Stimulated activated CD4-positive, alpha-beta T cell treated with anti-CD3 and anti-CD28 coated beads, Interleukin-1b, Interleukin-23, amount 100 ng/mL, for 48 hours (primary cell): ENCODE measurements at places on chromosomes 7 and 10.

- DNase-seq = no peak
These were observed 4.0 kb upstream of the PKD1L1 start for GRCh38 chr7:47952224-47952623.

GRCh38 chr10:21494191-21495001, 31.1 kb downstream of the SKIDA1 start:
- DNase-seq = no peak

DNA sequence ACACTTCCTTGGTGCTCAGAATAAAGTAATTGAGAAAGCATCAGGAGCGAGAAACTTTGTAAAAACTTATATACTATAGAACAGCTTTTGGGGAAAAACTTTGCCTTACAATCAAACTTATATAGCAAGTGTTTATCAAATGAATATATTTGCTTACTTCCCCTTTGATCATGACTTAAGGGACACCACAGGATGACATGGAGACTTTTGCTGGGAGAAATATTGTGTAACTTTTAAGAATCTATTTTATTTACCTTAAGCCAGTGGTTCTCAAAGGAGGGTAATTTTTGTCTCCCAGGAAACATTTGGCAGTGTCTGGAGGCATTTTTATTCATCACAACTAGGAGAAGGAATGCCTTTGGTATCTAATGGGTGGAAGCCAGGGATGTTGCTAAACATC, 173.8 kb upstream of the HABP2 start:
- no peak for DNase-seq

GRCh38 chr7:25894002-25894901, 257.7 kb upstream of the NFE2L3 start:
- DNase-seq = peak; percentile 42

GRCh38 chr10:61971003-61971325, 69.5 kb downstream of the ARID5B start:
- DNase-seq = no peak

- DNase-seq = no peak
These were observed 373.3 kb upstream of the PRKCQ start for GRCh38 chr10:6953271-6953801.

GRCh38 chr10:34655286-34656170, 159.6 kb downstream of the PARD3 start:
- no peak for DNase-seq

DNA sequence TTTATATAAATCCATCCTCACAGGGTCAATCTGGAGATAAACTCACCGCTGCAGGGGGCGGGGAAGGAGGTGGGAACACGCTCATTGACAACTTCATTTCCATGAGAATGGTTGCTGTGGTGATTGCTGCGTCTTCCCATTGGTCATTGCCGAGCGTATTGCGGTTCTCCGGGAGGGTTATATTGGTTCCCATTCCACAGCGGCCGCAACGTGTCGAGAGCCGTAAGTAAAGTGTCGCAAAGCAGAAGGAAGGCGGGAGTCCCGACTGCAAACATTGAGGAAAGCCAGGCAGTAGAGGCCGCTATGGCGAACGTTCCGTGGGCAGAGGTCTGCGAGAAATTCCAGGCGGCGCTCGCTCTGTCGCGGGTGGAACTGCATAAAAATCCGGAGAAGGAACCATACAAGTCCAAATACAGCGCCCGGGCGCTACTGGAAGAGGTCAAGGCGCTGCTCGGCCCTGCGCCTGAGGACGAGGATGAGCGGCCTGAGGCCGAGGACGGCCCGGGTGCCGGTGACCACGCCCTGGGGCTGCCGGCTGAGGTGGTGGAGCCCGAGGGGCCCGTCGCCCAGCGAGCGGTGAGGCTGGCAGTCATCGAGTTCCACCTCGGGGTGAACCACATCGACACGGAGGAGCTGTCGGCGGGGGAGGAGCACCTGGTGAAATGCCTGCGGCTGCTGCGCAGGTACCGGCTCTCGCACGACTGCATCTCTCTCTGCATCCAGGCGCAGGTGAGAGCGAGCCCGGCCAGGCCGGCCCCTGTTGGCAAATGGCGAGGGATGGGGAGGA, at the start of gene KIFBP:
TSS of gene KIFBP (plus strand) at position 274 of the 787 bp plus-strand sequence. CDS start at position 304, 30 bp downstream.
- peak; percentile 86 for DNase-seq

- no peak for DNase-seq
These were observed 188.6 kb upstream of the GDF10 start for GRCh38 chr10:47111329-47111862.
